ENCODE measurements at places on chromosomes 3 and 15. TPM values are rescaled to one million over a fixed set of nuclear protein-coding genes. Genes with fewer than 3 reads are reported as not detected.

GRCh38 chr3:42439261-42440115, 29.1 kb upstream of the LYZL4 start:
- peaks cover 8% of the 10 kb centered on the region for H3K4me1 ChIP-seq
- no peak for DNase-seq
- peaks cover 5% of the 10 kb centered on the region for H3K27me3 ChIP-seq
- no peak overlapping the region for H3K27ac ChIP-seq

- DNase-seq: peak; percentile 54
- no peaks in the 10 kb centered on the region for H3K36me3 ChIP-seq
- H3K27ac ChIP-seq: no peak overlapping the region
- H3K27me3 ChIP-seq: no peaks in the 10 kb centered on the region
- H3K4me3 ChIP-seq: no peak overlapping the region
- H3K4me1 ChIP-seq: no peaks in the 10 kb centered on the region
Measured at GRCh38 chr3:105518806-105519418, 152.2 kb downstream of the ALCAM start.

DNA sequence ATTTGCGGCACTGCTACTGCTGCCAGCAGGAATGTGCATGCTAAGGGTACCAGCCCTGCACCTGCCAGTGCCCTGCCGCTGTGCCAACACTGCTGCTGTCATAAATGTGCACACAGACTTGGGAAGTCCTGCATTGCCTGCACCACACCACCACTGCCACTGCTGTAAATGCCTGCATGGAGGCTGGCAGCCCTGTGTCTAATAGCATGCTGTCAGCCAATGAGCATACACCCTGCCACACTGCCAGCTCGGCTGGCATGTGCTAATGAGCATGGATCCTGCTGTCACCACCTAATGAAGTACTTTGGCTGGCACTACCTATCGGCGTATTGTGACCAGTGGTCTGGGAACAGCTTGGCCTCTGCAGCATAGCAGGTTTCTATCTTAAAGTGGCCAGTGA, 981.8 kb upstream of the GBE1 start:
- H3K4me1 ChIP-seq: no peaks in the 10 kb centered on the region
- DNase-seq: no peak
- no peak overlapping the region for H3K4me3 ChIP-seq
- H3K36me3 ChIP-seq: no peaks in the 10 kb centered on the region

- H3K4me3 ChIP-seq: no peak overlapping the region
- H3K27me3 ChIP-seq: no peaks in the 10 kb centered on the region
- no peaks in the 10 kb centered on the region for H3K36me3 ChIP-seq
- no peak overlapping the region for H3K27ac ChIP-seq
- H3K4me1 ChIP-seq: no peaks in the 10 kb centered on the region
Measured at GRCh38 chr3:107329088-107329487, 48.2 kb upstream of the CCDC54 start.

SH2D7 gene
- total RNA-seq: not detected
